ENCODE measurements at places on chromosomes 5 and 9.
A peak's percentile ranks its signal among the peaks of the same experiment; 100 is the strongest.

- no peak for DNase-seq
These were observed 21.5 kb downstream of the SERINC5 start for GRCh38 chr5:80234116-80234948.

GRCh38 chr9:131609099-131609830 lies 63.9 kb downstream of the PRRT1B start:
- DNase-seq, result no peak

DNA sequence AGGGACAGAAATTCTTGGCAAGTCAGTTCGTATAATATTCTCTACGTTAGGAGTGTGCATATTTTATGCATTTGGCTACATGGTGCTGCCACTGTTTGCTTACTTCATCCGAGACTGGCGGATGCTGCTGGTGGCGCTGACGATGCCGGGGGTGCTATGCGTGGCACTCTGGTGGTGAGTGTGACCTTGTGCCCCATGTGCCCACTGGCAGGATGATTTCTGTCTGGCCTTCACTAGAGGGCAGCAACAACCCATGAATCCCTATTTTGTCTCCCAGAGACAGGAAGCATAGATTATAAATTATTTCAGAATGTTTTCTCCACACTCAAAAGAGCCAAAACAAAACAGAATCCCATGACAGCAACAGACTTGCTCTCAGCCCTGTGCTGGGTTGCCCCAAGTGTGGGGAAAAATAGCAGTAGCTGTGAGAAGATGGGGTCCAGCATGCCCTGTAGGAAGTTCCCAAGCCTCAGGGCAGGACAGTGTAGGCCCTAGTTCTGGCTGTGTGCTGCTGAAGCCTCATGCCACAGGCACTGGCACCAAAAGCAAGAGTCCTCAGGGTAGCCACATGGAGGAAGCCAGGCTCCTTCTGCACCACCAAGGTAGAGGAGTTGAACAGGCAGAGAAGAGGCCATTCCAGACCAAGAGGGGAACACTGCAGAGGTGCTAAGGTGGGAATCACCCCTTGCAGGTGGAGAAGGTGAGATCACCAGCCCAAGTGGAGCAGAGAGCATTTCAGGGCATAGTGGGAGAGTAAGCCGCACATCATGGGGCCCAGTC lies 16.0 kb downstream of the SLC22A5 start:
- DNase-seq, result no peak

GRCh38 chr9:72661401-72662135 lies 140.2 kb downstream of the TMC1 start:
- DNase-seq, result no peak

- no peak for DNase-seq
These were observed 146.1 kb downstream of the MAST4 start for GRCh38 chr5:66742083-66742895.

DNA sequence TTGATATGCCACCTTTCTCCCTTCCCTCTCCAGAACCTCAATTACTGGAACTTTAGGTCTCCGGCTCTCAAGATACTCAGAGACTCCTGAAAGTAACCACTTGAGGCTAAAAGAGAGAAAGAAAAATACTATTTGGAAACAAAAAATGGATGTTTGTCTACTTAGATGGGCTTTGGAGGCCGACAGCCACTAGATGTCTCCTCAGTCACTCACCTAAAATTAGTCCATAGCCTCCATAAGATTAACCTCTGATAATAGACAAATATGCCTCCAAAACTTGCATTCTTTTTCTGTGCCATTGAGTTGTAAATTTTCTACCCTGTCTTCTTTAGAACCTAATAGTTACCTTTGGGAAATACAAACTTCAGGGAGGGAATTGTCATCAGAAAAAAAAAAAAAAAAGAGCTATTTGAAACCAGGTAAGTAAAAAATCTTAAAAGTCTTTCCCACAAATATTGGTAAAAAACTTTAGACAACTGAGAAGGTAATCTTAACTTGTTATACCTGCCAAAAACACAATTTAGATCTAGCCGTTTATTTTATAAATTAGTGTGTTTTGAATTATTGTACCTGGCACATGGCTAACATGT lies 11.2 kb upstream of the PCDH1 start:
- no peak for DNase-seq

DNA sequence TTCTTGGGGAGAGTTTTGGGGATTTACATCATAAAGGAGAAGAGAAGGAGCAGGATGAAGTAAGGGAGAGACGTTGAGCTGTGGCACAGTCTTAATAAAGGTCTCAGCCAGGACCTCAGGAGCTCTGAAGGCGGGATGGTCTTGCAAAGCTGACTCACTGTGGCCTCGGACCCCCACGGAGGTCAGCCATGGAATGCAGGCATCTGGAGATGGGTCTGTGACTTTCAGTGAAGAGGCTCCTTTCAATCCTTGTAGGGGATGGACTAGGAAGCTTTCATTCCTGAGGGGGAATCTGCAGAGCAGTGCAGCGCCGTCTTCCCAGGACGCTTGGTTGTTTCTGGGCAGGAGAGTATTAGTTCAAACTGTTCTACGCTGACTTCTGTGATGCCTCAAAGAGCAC lies 65.7 kb upstream of the BASP1 start:
- DNase-seq, result no peak

GRCh38 chr9:93871286-93871685 lies 83.9 kb downstream of the BARX1 start:
- no peak for DNase-seq

GRCh38 chr9:127277099-127277498 lies 12.5 kb downstream of the GARNL3 start:
- DNase-seq, result no peak

DNA sequence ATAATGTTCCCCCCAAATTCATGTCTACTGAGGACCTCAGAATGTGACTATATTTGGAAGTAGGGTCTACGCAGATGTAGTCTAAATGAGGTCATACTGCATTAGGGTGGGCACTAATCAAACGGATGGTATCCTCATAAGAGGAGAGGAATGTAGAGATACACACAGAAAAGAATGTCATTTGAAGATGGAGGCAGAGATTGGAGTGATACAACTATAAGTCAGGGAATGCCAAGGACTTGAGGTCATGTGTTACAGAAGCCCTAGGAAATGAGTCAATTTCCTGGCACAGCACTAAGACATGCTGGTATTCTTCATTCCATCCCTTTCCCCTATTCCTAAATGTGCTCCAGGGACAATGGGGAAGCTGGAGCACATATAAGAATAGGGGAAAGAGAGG lies 758 bp upstream of the PDCD1LG2 start:
- no peak for DNase-seq

GRCh38 chr9:91103931-91104330 lies 257.8 kb downstream of the AUH start:
- no peak for DNase-seq

DNA sequence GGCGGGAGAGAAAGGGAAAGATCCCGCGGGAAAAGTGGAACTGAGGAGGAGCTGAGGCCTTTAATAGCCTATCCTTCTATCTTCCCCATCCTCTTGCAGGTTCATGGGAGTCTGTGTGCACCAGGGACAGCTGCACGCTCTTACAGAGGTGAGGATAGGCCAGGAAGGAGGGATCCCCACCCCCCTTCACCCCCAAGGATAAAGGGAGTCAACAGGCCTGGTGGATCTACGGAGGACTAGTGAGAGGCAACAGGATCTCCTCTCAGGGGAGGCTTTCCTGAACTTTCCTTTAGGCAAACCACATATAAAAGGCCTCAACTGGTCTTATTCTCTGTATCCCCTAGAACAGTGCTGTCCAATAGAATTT lies 1.1 kb downstream of the TESK1 start:
- DNase-seq, result no peak

GRCh38 chr9:17832812-17833211 lies 253.9 kb downstream of the SH3GL2 start:
- no peak for DNase-seq

DNA sequence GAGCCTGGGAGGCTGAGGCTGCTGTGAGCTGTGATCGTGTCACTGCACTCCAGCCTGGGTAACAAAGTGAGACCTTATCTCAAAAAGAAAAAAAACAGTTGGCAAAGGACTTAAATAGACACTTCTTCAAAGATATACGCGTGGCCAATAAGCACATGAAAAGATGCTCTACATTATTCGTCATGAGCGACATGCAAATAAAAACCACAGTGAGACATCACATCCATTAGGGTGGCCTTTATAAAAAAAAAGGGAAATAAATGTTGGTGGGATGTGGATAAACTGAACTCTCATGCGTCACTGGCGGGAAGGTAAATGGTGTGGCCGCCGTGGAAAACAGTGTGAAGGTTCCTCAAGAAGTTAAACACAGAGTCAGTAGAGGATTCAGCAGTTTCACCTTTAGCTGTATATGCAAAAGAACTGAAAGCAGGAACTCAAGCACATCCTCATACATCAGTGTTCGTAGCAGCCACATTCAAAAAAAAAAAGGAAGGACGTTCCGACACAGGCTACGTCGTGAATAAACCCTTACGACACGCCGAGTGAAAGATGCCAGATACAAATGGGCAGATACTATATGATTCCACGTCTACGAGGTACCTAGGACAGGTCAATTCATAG lies 24.5 kb upstream of the NRARP start:
- no peak for DNase-seq

GRCh38 chr9:24096756-24097155 lies 270.7 kb upstream of the ELAVL2 start:
- no peak for DNase-seq

- no peak for DNase-seq
These were observed 391.1 kb upstream of the GRAMD2B start for GRCh38 chr5:126031989-126032716.

DNA sequence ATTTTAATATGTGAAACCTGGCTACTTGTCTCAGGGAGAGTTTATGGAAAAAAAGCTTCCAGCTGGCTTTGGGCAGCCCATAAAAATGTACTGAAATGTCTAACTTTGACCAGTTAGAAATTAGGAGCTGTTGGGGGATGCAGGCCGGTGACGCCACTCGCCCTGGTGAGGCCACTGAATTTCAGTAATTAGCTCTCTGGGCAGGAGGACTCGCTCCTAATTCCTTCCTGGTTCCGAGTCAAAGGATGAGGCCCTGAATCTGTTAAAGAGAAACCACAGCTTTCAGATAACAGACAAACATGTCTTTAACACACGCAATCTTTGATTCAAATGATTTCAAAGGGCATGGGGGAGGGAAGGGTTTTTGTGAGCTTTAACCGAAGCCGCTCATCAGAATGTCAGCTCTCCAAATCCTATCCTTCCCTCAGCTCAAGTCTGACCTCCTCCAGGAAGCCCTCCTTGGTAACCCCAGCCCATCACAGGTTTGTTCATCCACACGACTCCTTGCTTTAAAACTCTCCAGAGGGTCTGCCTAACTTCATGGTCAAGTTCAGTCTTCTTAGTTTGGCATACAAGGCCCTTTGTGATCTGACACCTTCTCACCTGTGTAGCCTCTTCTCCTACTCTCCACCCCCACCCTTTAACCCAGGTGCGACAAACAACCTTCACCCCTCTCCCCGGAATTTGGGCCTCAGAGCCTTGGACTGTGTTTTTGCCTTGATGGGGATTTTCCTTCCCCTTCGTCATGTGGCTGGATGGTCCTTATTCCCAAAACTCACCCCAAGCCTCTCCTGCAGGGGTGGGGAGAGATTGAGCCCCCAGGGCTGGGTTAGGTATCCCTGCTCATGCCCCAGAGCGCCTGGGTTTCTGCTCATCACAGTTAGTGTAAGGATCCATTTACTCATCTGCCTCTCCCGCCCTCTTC lies 13.6 kb upstream of the PHF19 start:
- DNase-seq, result no peak

- DNase-seq, result peak; percentile 57
These were observed 341.1 kb downstream of the ZSWIM6 start for GRCh38 chr5:61673007-61673735.

DNA sequence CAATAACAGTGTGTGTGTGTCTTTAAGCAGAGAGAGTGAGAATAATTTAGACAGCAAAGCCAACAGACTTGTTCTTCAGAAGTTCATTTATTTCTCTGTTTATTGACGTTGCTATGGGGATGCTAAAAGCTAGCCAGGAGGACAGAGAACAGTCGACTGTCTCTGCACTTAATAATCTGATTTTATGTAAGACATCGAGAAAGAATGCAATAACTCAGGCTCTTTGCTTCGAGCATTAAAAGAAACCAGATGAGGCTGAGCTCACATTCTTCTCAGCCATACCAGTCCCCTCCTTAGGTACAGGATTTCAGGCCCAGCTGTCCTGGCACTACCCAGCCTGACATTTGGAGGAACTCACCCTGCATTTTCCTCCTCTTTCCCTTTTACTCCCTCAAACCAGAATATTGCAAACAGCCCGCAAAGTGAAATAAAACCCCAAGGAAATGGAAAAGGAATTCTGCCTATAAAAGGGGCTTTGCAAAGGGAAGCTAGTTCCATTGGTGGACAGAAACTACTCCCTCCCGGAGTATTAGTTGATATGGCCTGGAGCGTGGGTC lies 44.5 kb upstream of the DPYSL3 start:
- DNase-seq, result peak; percentile 61

DNA sequence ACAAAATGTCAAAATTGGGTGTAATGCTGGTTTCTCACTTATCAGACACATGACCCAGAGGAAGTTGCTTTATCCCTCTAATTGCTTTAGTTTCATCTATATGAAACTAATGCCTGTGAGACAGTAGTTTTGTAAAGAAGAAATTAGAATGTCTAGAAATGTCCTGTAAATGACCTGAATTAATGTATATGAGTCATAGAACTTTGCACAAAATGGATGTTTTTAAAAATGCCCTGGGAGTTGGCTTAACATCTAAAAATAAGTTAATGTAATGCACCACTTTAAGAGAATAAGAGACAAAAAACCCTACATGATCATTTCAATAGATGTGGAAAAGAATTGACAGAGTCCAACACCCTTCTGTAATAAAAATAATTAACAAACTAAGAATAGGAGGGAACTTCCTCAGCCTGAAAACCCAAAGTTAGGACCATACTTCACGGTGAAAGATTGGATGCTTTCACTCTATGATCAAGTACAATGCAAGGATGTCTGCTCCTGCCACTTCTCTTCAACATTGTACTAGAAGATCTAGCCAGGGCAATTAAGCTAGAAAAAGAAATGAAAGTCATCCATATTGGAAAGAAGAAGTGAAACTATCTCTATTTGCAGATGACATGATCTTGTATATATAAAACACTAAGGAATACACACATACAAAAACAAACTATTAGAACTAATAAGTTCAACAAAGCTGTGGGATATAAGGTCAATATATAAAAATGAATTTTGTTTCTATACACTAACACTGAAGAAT lies 117.9 kb downstream of the MELK start:
- DNase-seq, result no peak

DNA sequence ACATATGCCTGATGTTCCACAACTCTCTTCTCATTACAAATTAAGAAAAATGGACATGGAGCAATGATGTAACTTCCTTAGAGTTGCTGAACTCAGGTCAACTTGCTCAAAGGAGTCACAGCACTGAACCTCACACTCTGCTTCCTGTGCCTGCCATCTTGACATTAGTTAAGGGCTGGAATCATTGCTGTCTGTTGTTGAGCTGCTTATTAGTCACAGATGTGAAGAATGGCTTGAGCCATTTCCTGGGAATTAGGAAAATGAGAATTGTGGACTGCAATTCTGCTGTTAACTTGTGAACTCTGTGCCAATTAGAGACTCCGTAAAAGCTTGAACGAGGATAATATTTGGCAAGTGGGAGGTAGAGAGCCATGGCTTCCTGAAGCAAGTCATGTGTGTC lies 212.0 kb downstream of the ADAMTS12 start:
- DNase-seq, result no peak

Measured in left kidney (tissue), 8 donors.